ENCODE measurements at places on chromosomes 3 and 15. TPM values are rescaled to one million over a fixed set of nuclear protein-coding genes. Genes with fewer than 3 reads are reported as not detected.

RBMS3 gene
- total RNA-seq: 11.6 TPM

CSPG5 gene
- 102 TPM for total RNA-seq

CCDC39 gene
- total RNA-seq: 0.63 TPM

SLC2A2 gene
- not detected for total RNA-seq

ZMYND10 gene
- 3.4 TPM for total RNA-seq

ARHGAP11A gene
- total RNA-seq: 15.3 TPM

GOLGA6A gene
- total RNA-seq: not detected

P3H2 gene
- 4.7 TPM for total RNA-seq

BOC gene
- 33.8 TPM for total RNA-seq

MOBP gene
- 0.63 TPM for total RNA-seq

SEC62 gene
- total RNA-seq: 69.5 TPM

GABPB1 gene
- 53.8 TPM for total RNA-seq

PTPN23 gene
- 53.5 TPM for total RNA-seq

CLRN1 gene
- total RNA-seq: not detected

SNRPN gene
- 254 TPM for total RNA-seq

FGF7 gene
- 0.94 TPM for total RNA-seq

FBXO40 gene
- not detected for total RNA-seq

DLL4 gene
- 6.3 TPM for total RNA-seq

GATA2 gene
- total RNA-seq: 0.31 TPM

EXD1 gene
- total RNA-seq: 0.63 TPM

LMAN1L gene
- total RNA-seq: not detected

CYP11A1 gene
- total RNA-seq: not detected

CPNE9 gene
- 0.31 TPM for total RNA-seq

PRSS50 gene
- 0.31 TPM for total RNA-seq

ARGFX gene
- not detected for total RNA-seq

RARRES1 gene
- 2.5 TPM for total RNA-seq

CCR4 gene
- total RNA-seq: not detected

FRMD5 gene
- 33.5 TPM for total RNA-seq

ACP3 gene
- total RNA-seq: 0.63 TPM

LRTM1 gene
- total RNA-seq: not detected

ZNF620 gene
- total RNA-seq: 16.3 TPM

ST8SIA2 gene
- 150 TPM for total RNA-seq

UBXN7 gene
- 70.1 TPM for total RNA-seq

PPP1R14D gene
- total RNA-seq: not detected

LRRC3B gene
- total RNA-seq: 69.5 TPM

All from parietal lobe (tissue), 2 donors.